Activated CD4-positive, CD25-positive, alpha-beta regulatory T cell treated with anti-CD3 and anti-CD28 coated beads, Interleukin-2, amount 50 U/mL, for 16 hours (primary cell): ENCODE measurements at places on chromosomes 2 and 18.

GRCh38 chr2:47607680-47608061, 175.3 kb upstream of the MSH6 start:
- no peak for DNase-seq

GRCh38 chr2:102796337-102796736, 34.5 kb downstream of the TMEM182 start:
- DNase-seq, result no peak

GRCh38 chr2:230680463-230681170, 32.0 kb upstream of the CAB39 start:
- no peak for DNase-seq

GRCh38 chr2:239441261-239442078, 40.6 kb upstream of the HDAC4 start:
- no peak for DNase-seq

DNA sequence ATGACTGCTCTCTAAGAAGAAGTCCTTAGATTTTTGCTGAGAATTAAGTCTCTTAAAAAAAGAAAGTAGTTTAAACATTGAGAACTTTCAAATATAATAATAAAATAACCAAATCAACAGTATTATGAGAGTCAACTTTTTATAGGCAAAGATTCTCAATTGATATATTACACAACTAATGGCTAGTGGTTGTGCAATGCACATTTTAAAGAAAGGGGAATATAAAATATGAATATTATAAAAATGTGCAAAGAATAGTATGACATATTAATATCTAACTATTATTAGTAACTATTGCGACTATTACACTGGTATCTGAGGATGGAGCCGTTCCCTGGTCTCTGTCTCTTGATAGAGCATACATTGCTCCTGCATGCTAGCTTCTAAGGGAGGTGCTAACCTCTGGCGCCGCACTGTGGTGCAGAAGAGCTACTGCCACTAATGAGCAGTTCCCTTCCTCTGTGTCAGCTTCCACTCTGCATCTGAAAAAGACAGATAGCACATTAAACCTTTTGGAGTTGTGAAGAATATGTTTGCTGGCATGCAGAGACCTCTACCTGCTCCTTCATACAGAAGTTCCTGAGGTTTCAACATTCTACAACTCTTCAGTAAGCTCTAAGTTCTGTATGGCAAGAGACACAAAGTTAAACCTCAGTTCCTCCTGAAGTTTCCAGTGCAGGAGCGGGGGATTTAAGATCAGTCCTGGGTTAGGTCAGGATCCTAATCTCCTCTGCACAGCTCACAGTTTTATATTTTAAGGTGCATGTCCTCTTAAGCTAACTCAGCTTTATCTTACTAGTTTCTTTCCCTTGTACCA, 3.5 kb upstream of the SLC9A2 start:
- no peak for DNase-seq

DNA sequence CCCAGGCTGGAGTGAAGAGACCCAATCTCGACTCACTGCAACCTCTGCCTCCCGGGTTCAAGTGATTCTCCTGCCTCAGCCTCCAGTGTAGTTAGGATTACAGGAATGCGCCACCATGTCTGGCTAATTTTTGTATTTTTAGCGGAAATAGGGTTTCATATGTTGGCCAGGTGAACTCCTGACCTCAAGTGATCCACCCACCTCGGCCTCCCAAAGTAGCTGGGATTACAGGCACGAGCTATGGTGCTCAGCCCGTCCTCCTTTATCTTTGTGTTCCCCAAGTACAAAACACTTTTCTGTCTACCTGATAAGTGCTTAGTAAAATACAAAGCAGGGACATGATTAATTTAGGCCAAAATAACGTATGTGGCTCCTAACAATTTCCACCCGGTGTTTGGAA, 91.2 kb upstream of the STK17B start:
- DNase-seq, result no peak

DNA sequence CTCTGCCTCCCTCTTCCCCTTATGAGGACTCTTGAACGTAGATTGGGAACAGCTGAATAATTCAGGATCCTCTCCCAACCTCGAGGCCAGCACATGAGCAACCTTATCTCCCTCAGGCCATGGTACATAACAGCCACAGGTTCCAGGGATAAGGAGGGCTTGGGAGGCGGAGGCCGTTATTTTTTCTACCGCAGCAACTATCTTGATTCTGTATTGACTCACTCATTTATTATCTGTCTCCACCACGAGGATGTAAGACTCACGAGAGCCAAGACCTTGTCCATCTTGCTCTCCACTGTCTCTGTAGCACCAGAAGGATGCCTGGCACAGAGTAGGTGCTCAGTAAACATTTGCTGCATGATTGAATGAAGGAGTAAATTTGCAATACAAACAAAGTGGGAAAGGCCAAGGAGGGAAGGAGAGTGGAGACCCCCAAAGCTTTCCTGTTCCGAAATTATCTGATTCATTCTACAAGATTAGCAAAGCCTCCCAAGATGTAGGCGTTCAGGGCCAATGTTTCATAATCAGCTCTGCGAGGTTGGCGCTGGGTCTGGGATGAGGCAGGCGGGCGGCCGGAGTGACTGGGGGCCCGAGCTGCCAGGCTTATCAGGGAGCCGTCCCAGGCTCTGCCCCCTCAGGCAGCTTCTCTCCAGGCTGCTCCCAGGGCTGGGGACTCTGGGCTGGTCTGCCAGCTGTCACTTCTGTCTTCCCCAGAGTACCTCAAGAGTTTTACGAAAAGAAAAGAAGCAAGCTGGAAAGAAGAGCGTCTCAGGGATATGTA, 31.6 kb downstream of the INPP5D start:
- no peak for DNase-seq

DNA sequence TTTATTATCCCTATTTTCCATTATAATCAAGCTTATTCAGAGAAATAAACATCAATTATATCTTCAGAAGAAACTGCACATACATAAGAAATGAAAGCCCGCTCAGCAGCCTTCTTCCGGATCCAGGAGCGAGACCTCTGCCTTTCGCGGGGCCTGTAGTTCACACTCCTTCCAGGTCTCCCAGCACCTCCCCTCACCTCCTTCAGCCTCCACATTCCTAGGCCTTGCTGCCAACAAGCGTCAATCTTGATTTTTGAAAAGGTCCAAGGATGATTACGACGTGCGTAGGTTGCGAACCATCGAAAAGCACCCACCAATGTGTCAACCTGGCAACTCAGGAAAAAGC, 355 bp upstream of the KIDINS220 start:
- no peak for DNase-seq

DNA sequence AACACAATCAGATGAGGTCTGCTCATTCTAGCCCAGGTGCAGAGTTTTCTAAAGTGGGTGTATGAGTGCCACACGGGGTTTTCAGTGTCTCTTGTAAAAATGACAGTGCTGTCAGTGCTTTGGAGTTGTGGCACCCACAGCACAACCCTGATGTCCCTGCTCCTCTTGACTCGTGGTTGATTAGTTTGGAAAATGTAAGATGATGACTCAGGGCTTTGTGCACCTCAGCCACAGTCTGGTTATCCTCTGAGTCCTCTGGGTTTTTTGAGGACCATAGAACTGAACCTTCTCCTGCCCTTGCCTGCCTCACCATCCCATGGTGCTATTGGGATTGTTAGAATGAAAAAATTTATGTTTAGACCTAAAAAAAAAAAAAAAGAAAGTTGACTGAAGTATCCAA, 105.6 kb downstream of the MYO1B start:
- no peak for DNase-seq

DNA sequence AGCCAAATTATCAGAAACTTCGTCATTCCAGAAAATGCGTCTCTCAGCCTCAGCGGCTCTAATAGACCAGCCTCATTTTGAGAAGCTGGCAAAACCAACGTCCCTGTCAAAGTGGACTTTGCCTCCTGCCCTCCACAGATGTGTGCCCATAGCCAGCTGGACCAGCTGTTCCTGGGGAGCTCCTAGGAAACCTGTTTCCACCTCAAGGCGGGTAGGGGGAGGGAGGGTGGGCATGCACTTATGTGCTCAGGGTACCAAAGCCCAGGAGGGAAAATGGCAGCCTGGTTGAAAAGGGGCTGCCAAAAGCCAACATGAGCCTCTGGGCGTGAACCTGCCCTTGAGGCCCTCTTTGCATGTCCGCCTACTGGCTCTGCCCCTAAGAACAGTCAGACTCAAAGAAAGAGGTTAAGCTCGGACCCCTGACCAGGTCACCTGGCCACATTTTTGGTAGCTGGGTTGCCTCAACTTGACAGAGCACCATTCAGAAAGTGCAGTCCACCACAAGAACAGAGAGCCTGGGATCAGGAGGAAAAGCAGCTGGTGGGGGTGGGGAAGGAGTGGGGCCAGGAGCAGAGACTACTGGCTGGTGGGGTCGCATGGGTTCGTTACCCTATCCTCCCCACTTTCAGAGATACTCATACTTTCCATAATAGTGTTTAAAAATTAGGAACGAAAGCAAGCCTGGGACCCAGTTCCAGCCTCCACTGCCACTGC, 3.5 kb downstream of the PER2 start:
- no peak for DNase-seq

DNA sequence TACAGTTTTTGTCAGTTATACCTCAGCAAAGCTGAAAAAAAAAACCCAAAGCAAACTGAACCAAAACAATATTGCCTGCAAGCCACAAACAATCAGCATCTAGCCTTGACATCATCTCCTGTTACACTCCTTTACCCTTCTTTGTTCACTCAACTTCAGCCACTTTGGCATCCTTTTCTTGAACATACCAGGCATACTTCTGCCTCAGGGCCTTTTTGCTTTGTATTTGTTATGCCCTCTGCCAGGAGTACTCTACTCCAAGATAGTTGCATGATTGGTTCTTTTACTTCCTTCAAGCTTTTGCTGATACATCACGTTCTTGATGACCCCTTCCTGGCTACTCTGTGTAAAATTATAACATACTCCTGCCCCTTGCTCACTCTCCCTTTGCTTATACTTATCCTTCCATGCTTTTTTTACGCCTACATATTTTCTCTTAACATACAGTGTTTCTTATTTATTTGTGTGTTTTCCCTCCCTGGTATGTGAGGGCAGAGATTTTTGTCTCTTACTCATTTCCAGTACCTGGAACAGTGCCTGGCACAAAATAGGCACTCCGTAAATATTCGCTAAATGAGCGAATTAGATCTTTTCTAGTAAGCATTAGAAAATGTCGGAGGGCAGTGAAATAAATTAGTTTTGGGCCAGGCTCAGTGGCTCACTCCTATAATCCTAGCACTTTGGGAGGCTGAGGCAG, 12.7 kb downstream of the ABI2 start:
- no peak for DNase-seq

- no peak for DNase-seq
Measured at GRCh38 chr2:149158957-149159356, 120.5 kb downstream of the LYPD6B start.

- DNase-seq, result no peak
Measured at GRCh38 chr18:58807766-58808165, 56.9 kb upstream of the ZNF532 start.

DNA sequence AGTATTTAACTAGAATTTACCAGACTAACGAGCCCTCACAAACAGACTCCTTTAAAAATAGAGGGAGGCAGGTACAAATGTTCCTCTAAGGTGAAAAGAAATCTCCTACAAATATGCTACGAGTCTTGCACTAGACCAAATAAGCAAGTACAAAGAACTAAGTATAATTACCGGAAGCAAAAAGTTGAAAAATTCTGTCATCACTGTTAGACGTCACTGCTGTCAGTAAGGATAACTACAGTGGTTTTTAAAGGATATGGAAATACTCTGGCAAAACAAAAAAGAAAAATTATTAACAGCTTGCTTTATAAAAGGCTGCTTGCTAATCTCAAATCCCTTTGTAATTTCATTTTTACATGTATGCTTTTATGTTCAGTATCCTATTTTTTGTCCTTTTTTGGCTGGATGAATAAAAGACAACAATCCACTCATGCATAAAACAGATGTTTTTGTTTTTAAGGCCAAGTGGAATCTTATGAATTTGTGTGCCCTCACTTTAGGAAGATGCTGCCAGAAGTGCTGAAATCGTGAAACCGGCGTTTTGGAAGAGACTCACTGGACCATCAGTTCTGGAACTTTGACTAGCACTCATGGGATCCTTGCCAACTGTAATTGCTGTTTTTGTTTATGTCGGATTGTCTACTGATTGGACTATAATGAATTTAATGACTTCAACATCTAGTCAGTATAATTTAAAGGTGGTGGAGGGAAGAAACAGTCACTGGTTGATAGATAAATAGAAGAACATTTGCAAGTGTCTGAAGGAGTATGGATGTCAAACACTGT, 6.7 kb downstream of the ZNF521 start:
- DNase-seq, result no peak

- DNase-seq, result no peak
Measured at GRCh38 chr2:124804014-124804940, 779.2 kb downstream of the CNTNAP5 start.

DNA sequence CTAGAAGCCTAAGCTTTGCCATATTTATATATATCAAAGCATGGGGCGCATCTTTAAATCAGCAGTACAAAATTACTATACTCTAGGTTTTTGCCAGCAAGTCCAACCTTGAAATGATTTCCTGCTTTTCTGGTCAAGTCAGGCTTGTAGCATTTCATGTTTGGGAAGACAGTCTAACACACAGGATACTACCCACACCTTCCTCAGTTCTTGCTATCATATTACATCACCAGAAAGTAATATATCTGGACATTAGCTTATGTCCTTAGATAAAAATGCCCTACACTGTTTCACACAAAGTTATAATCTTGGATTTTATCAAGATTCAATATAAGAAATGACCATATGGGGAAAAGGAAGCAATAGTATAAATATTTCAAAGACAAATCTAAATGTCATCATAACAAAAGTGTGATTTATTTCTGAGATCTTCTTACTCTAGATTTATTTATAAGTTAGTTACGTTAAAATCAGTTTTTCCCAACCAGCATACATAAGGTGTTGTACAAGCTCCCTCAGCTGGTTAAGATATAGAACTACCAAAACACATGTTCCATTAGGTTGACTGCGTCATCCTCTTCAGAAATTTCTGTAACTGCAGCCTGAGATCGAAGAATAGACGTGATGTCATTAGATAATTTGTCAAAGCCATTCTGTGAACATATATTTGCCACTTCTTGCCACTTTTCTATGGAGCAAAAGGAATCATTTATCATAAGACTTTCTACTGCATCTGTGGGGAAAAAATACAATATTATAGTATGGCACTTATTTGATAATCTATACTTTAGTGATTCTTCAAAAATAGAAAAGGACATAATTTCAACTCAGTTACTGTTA, 56.6 kb downstream of the CLHC1 start:
- no peak for DNase-seq

GRCh38 chr18:79274823-79275222, 120.9 kb upstream of the NFATC1 start:
- DNase-seq, result no peak

GRCh38 chr2:237971661-237972060, 4.8 kb downstream of the UBE2F start:
- no peak for DNase-seq

- no peak for DNase-seq
Measured at GRCh38 chr2:103402944-103403343, 641.1 kb downstream of the TMEM182 start.

- no peak for DNase-seq
Measured at GRCh38 chr2:38190542-38191218, 114.7 kb upstream of the CYP1B1 start.

- no peak for DNase-seq
Measured at GRCh38 chr2:206875701-206876100, 63.6 kb upstream of the CPO start.

DNA sequence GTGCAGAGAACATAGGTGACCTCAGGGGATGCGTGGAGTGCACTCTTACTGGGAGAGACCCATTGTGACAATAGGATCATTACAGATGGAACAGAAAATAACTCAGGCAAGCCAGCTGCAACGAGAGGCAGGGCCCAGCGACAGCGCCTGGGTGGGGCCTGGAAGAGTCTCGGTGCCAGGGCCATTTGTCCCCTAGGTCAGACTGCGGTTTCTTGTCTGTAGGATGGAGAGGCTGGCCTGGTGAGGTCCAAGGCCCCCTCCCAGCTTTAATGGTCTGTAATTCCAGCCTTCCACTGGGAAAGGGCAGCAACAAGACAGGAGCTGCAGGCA, 208.6 kb upstream of the APCDD1 start:
- no peak for DNase-seq
